ENCODE measurements at places on chromosomes 4 and X.

DNA sequence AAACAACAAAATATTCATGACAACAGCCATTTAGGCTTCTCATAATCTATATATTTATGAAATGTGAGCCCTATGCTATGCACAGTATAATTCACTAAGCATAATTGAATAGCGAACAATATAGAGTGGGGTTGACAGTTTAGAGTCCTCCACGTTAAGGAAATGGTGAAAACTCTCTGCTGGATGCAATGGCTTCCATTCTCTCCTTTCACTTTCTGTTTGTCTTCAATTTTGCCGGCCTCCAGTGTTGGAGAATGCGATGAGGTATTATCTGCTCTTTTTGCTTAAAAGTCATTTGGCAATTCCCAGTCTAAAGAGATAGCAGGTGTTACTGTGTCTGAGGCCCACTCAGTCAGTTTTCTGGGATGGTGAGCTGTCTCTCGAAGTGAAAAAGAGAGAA is 52.1 kb downstream of the NPY5R start:
- peak; percentile 21 for DNase-seq

DNA sequence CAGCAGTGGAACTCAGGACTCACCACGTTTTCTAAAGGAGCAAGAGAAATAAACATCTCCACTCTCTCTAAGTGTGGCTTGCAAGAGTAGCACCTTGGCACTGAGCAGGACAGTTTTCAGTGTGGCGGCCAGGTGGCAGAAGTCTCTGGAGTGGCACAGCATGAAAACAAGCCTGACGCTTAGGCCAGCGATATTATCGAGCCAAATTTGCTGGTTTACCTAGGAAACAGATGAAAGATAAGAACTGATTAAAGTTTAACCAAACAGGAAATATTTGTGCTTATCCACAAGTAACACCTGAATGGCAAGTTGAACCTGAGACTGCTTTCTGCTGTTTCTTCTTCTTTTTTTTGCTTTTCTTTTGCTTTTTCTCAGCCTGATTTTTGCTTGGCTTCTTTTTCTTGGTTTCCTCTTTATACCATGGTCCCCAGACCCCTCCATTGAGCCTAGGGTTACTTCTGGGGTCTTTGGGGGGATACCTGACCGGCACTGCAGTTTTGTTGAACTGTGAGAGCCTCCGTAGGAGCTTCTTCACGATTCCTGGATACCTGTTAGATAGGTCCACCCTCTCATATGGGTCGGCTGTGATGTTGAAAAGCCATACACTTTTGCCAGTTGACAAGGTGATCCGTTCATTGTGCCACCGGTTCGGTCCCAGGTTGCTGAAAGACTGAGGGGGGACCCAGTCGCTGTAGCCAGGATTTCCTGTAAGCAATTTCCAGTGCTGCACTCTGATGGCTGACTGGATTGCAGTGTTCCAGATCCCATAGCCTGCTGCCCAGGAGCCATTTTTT is 77.3 kb downstream of the ARSJ start:
- no peak for DNase-seq

DNA sequence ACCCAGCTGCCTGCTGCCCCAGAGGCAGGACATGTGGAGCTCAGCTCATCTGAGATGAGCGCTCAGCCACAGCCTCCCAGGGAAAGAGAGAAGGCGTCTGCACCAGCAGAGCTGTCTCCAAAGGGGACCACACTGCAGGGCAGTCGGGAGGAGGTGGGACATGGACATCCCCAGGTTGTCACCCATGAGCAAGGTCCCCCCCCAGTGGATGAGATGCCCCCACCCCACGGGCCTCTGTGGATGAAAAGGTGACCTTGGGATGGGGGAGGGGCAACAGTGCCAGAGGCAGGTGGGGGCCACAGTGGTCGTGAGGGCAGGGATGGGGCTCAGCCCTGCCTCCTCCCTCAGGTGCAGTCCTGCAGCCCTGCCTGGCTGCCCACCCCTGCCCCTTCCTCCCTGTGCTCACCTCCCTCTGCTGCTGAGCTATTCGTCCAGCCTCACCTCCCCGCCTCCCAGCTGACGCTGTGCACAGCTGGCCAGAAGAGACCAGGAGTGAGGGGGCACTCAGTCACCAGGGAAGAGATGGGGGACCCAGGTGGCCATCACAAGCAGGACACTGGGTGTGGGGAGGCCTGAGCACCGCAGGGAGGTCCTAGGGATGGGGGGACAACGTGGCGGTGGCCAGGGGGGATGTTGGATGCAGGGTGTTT is 9.3 kb downstream of the NKX1-1 start:
- DNase-seq: no peak

DNA sequence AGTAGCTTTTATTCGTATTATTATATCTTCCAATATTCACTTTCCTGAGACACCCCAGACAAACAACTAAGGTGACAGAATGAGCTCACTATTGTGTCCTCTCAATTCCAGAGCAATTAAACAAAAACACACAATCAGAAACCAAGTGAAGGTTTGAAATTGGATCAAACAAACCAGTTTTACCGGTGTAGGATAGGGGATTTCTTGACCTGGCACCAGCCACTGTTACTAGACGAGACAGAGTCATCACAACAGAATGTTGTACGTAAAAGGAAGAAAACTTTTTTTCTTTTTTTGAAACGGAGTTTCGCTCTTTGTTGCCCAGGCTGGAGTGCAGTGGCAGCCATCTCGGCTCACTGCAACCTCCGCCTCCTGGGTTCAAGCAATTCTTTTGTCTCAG is 43.7 kb downstream of the LDOC1 start:
- no peak for DNase-seq

- no peak for DNase-seq
These were observed 33.3 kb upstream of the SORCS2 start for GRCh38 chr4:7158991-7159390.

- no peak for DNase-seq
These were observed 37.9 kb downstream of the UNC5C start for GRCh38 chr4:95510877-95511276.

GRCh38 chr4:142480244-142480643 is 365.9 kb downstream of the INPP4B start:
- peak; percentile 32 for DNase-seq

- no peak for DNase-seq
These were observed 31.2 kb downstream of the ZNF827 start for GRCh38 chr4:145907390-145907789.

- DNase-seq: no peak
These were observed 10.8 kb downstream of the APOO start for GRCh38 chrX:23896981-23897380.

DNA sequence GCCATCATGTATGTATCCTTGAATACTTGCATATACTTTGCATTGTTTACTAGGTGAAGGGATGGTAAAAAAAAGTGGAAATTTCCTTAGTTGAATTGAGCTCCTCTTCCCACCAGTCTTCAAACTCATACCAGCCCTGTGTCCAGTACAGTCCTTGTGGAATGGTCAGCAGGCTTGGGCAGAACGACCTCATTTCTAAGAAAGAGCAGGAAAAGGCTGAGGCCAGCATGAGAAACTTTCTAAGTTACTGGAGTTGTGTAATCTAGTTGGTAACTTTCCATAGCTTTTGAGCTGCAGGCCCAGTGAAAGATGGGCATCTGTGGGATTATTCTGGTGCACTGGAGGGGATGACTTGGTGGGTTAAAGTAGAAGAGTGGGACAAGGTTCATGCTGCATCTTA is 87.6 kb downstream of the DCUN1D4 start:
- DNase-seq: no peak

DNA sequence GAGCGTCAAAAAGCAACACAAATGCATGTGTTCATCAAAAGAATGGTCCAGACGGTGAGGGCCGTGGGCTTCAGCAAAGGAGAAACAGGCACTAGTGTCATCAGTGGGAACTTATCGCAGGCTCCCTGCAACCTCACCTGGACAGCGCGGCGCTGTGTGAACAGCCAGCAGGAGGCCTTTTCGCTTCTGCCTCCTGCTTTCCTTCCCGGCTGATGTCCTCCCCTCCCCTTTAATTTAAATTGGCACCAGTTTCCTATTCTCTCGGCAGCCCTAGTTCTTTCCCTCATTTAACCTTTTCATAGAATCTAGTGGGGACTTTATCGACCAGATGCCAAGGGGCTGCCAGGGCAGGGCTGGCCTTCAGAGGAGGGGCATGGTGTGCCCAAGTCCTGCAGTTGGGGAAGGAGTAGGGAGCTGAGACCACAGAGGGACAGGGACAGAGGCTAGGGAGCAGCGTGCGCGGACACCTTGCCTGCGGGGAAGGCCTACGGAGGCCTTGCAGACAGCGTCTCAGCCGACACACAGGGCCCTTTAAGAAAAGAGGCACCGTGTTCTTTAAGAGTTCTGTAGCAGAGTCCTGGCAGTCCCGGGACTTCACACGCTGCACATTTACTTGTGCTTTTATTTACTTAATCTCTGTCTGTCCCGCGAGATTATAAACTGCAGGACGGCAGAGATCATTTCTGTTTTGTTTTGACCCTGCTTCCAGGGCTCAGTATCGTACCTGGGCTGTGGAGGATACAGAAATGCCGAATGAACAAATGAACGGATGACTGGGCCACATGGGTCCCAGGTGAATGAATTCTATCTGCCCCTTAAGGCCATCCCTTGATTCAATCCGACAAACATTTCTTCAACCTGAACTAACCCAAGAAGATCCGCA is 8.4 kb upstream of the SORBS2 start:
- DNase-seq: no peak

- DNase-seq: no peak
These were observed 17.3 kb upstream of the TMEM185A start for GRCh38 chrX:149648932-149649331.

DNA sequence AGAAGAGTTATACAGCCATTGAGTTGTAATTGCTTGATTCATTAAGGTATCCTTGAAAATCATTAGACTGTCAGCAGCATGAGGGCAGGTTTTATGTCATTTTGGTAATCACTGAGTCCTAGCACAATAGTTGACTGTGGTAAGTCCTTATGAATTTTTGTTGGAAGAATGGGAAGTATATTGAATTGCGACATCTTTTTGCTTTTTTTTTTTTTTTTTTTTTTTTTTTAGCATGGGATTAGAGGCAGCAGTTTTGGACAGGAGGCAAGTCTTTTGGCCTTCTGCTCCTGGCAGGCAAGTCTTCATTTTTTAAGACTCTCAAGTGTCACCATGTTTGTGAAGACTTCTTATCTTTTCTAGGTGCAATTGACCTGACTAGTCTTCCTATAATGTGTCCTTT is 29.7 kb downstream of the PRRG1 start:
- peak; percentile 34 for DNase-seq

DNA sequence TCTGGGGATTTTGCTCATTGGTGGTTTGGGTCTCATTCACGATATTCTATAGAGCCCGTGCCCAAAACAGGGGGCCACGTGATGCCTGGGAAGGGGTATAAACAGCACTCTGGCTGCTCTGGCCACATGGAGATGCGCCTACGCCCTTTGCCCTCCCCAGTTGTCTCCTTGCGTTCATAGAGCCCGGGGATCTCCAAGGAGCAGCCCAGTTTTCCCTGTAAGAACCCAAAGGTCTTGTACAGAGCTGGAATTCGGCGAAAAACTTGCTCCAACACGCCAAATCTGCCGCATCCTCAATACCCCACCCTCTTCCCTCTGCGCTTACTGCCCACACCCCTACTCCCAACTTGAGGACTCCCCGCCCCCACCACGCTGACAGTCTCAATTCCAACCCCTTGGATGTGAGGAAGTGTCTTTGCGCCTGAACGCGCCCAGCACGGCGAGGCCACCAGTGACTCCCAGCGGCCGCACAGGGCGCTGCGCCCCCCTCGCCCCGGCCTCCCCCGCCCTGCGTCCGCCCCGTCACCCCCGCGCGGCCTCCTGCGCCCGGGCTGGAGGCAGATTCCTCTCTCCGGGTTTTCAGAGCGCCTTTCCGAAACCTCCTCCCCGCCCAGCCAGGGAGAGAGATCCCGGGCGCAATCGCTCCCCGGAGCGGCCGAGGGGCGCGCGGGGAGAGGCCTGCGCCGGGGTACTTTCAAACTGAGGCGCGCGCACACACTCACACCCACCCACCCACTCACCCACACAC is at the start of gene NHS:
TSS of gene NHS (plus strand) at position 582 of the 748 bp plus-strand sequence. CDS start 558 bp downstream, outside the sequence.
- peak; percentile 83 for DNase-seq

DNA sequence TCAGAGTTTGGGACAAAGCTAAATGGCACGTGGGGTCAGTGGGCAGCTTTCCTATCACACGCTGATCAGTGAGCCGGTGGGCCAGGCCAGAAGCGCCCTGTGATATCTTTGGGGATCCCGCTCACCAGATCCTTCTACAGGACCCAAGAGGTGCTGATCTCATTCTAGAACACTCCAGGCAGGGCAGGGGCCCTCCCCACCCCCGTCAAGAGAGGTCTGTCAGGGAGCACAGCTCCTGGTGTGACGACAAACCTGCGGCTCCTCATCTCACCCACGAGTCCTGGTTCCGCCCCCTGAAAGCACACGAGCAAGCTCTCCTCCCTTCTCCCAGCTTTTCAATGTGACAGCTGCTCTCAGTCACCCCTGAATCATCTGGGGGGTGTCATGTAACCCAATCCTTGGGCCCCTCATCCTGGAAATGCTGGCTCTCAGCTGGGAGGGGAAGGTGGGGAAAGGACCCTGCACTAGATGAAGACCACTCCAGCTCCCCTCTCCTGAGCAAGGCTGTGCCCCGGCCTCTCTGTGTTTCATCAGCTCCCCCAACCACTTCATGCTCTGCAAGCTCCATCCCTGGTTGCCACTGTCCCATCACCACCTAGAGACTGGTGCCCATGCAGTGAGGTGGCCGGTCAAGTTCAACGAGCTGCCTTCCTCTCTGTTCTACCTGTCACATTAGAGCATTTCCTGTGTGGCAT is 4.6 kb downstream of the HCFC1 start:
- DNase-seq: no peak

- DNase-seq: no peak
These were observed 154.4 kb upstream of the ETNPPL start for GRCh38 chr4:108917255-108917654.

DNA sequence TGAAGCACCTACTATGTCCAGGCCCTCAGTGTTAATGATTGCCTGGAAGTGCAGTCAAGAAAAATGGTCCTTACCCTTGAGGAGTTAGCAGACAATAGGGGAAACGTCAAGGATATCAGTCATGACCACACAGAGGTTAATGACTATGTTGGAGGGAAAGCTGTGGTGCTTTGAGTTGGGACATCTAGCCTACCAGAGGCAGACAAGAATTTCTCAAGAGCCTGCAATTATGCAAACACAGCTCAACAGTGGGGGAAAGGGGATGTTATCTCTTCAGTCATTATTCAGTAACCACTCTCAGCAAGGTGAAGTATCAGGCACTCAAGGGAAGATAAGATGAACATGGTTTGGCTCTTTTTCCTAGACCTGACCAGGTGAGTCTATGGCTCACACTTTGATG is 7.0 kb upstream of the FGFBP1 start:
- peak; percentile 38 for DNase-seq

DNA sequence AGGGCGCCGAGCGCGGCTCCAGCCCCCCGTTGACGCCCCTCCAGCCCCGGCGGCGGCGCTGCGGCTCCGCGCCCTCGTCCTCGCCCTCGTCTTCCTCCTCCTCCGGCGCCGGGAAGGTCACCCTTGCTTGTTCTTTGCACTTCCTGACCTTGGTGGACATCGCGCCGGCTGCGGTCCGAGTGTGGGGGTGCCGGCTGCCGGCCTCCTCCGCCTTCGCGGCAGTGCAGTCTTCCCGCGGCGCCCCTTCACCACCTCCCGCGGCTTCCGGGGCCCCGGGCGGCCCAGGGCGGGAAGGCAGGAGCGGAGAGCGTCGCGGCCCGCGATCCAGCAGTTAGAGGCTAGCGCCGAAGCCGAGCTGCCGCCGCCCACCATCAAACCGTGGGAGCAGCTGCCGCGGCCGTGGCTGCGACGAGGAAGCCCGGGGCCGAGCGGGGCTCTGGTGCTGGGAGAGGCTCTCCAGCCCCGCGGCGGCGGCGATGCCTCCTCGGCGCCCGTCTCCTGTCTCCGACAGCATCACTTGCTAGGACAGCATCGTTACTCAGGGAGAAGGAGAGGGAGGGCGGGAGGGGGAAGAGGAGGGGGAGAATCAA is at the start of gene TRPC3:
TSS of gene TRPC3 (minus strand) at position 540 of the 590 bp plus-strand sequence. CDS start at position 160, 380 bp downstream.
- DNase-seq: peak; percentile 71
